ENCODE measurements at places on chromosomes 2 and 18. TPM values are rescaled to one million over a fixed set of nuclear protein-coding genes. Genes with fewer than 3 reads are reported as not detected.

The DIPK1C gene
- not detected for total RNA-seq

The ATOH8 gene
- 12.7 TPM for total RNA-seq

The C2orf81 gene
- total RNA-seq = 0.71 TPM

The RPL37A gene
- 2,952 TPM for total RNA-seq

The ANO7 gene
- 2.8 TPM for total RNA-seq

The CAPG gene
- total RNA-seq = 115 TPM

The CCL20 gene
- 0.53 TPM for total RNA-seq

The PDCD1 gene
- not detected for total RNA-seq

The FNDC4 gene
- 15.5 TPM for total RNA-seq

The KRTCAP3 gene
- total RNA-seq = 4.6 TPM

The PPIL3 gene
- total RNA-seq = 28.7 TPM

The MAPK4 gene
- total RNA-seq = not detected

The RGPD4 gene
- 0.09 TPM for total RNA-seq

The ERICH2 gene
- not detected for total RNA-seq

The ZBTB7C gene
- total RNA-seq = not detected

The VWC2L gene
- not detected for total RNA-seq
